ENCODE measurements at places on chromosomes 4 and X. TPM values are rescaled to one million over a fixed set of nuclear protein-coding genes. Genes with fewer than 3 reads are reported as not detected.

GRCh38 chrX:112802541-112802940, 38.1 kb downstream of the AMOT start:
- no peaks in the 10 kb centered on the region for H3K4me1 ChIP-seq
- H3K4me3 ChIP-seq, result no peak overlapping the region
- no peak for DNase-seq
- no peaks in the 10 kb centered on the region for H3K27me3 ChIP-seq
- no peak overlapping the region for H3K27ac ChIP-seq

DNA sequence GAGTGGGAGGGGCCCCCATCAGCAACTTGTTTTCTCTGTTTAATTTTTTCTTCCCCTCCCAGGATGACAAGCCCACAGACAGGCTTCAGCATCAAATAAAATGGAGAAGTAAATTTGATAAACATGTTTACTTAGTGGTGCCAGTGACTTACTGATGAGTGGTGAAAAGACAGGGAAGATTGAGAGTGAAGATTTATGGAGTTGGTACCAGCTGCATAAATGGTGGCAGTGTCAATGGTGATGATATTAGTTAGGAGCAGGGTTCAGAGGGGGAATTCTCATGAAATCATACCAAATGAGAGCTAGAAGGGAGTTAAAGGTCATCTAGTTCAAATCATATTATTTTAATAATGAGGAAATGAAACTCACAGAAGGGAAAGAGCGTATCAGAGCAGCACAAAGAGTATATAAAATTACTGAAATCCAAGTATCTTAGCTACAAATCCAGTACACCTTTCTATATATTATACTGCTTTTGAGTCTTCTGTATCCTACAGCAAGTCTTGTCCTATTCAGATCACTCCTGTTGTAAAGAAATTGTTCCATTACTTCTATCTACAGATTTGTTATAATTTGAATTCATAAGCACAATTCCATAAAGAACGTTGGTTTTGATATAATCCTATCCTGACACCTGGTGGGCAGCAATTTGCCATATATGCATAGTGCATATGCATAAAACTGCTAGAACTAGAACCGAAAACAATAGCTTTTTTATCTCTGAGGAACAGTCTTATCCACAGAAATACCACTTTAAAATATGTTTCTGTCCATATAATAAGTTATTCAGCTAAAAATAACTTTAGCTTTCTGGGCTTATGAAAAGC, 5.0 kb downstream of the P2RY10 start:
- no peak for DNase-seq
- H3K4me3 ChIP-seq, result no peak overlapping the region
- no peaks in the 10 kb centered on the region for H3K36me3 ChIP-seq
- H3K4me1 ChIP-seq, result no peaks in the 10 kb centered on the region
- H3K27me3 ChIP-seq, result no peaks in the 10 kb centered on the region

DNA sequence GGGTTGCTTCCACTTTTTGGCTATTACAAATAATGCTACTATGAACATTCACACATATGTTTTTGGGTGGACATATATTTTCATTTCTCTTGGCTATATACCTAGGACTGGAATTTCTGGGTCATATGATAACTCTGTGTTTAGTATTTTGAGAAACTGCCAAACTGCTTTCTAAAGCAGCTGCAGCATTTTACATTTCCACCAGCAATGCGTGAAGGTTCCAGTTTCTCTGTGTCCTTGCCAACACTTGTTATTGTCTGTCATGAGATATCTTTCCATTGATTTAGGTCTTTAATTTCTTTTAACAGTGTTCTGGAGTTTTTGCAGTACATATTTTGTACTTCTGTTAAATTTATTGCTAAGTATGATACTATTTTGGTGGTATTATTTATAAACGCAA, 48.3 kb downstream of the CLCN5 start:
- no peaks in the 10 kb centered on the region for H3K4me1 ChIP-seq
- H3K27ac ChIP-seq, result no peak overlapping the region
- H3K4me3 ChIP-seq, result no peak overlapping the region
- H3K27me3 ChIP-seq, result no peaks in the 10 kb centered on the region

- H3K27ac ChIP-seq, result no peak overlapping the region
- H3K4me1 ChIP-seq, result no peaks in the 10 kb centered on the region
- no peak for DNase-seq
- H3K4me3 ChIP-seq, result no peak overlapping the region
These were observed 1.7 kb downstream of the RNF175 start for GRCh38 chr4:153758136-153758535.

ARHGAP6 gene
- 47.1 TPM for total RNA-seq

GRCh38 chr4:178086320-178086719, 644.1 kb upstream of the AGA start:
- no peaks in the 10 kb centered on the region for H3K27me3 ChIP-seq
- no peak overlapping the region for H3K4me3 ChIP-seq
- H3K4me1 ChIP-seq, result no peaks in the 10 kb centered on the region
- H3K36me3 ChIP-seq, result no peaks in the 10 kb centered on the region
- no peak overlapping the region for H3K27ac ChIP-seq
- DNase-seq, result no peak

TADA2B gene
- 18.2 TPM for total RNA-seq

WDR17 gene
- 5.8 TPM for total RNA-seq

GRCh38 chr4:99029018-99029735, 33.7 kb downstream of the METAP1 start:
- no peaks in the 10 kb centered on the region for H3K36me3 ChIP-seq
- no peak for DNase-seq
- no peak overlapping the region for H3K27ac ChIP-seq
- H3K4me3 ChIP-seq, result no peak overlapping the region
- H3K27me3 ChIP-seq, result no peaks in the 10 kb centered on the region
- peaks cover 9% of the 10 kb centered on the region for H3K4me1 ChIP-seq

F11 gene
- not detected for total RNA-seq

DNA sequence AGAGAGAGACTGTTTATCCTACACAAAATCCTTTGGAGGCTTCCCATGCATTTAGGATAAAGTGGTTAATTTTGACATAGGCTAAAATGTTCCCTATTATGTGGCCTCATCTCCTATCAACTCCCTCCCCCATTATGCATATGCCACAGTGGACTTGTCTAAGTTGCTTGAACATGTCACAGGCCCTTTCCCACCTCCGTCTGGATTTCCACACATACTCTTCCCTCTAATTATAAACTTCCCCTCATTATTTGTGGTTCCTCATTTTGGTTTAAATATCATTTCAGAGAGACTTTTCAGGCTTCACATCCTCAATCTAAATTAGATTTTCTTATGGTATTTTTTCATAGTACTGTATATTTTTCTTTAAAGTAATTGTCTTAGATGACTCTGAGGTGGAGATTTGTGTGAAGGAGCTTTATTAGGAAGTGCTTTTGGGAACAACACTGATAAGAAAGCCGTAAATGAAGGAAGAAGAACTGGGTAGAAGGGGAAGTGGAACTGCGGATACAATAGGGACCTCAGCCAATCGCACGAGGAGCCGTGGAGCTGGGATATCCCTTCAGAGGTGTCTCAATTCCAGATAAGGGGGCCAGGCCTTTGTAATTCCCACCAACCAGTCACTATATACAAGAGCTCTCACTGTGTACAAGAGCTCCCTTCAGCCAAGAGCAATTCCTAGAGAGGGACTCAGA, 7.9 kb downstream of the C4orf17 start:
- no peaks in the 10 kb centered on the region for H3K36me3 ChIP-seq
- no peaks in the 10 kb centered on the region for H3K4me1 ChIP-seq
- no peaks in the 10 kb centered on the region for H3K27me3 ChIP-seq

DNA sequence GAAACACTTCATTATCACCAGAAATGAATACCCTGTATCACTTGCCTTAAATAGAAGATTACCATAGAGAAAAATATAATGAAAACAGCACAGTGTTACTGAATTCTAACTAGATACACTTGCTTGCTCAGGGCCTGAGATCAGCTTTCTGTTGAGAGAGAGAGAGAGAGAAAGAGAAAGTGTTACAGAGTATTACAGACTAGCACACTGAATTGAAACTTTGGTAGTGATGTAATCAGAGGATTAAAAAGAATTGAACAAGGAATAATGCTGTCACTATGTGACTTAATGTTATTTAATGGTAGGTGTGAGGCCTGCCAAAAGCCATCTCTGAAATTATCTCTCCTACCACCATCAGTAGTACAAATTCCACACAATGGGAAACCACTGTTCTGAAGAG, 35.5 kb upstream of the CASK start:
- H3K27me3 ChIP-seq, result no peaks in the 10 kb centered on the region
- H3K4me1 ChIP-seq, result no peaks in the 10 kb centered on the region
- no peak overlapping the region for H3K27ac ChIP-seq
- H3K4me3 ChIP-seq, result no peak overlapping the region
- DNase-seq, result no peak

DNA sequence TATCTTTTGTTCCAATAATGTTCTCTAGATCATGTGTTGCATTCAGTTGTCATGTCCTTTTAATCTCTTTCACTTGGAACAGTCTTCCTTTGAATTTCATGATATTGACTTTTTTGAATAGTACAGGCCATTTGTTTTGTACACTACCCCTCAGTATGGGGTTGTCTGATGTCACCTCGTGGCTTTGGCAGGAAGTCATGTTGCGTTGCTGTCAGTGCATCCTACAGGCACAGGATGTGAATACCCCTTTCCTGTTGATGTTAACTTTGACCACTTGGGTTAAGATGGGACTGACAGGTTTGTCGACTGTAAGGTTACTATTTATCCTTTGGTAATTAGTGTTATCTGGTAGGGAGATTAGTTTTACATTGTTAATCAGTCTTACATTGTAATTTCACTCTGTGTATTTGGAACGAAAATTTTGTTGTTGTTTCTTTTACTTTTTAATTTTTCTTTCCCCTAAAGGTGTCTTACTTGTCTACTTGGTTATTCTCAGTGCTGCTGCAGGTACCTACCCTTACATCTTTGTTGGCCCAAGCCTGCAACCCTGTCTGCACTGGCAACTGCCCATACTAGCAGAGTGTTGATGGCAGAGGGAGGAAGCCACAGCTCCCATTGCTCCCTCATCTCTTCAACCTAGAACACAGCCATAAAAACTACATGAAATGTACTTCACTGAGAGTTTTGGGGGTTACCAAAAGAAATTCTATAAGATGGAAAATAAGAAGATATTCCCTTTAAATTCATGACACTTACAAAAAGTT, 14.7 kb upstream of the ATP8A1 start:
- H3K4me1 ChIP-seq, result no peaks in the 10 kb centered on the region
- no peak overlapping the region for H3K27ac ChIP-seq
- no peaks in the 10 kb centered on the region for H3K27me3 ChIP-seq
- no peak overlapping the region for H3K4me3 ChIP-seq
- no peaks in the 10 kb centered on the region for H3K36me3 ChIP-seq
- DNase-seq, result no peak

- DNase-seq, result no peak
- H3K4me3 ChIP-seq, result no peak overlapping the region
- no peaks in the 10 kb centered on the region for H3K4me1 ChIP-seq
- no peak overlapping the region for H3K27ac ChIP-seq
- no peaks in the 10 kb centered on the region for H3K27me3 ChIP-seq
These were observed 9.5 kb downstream of the CLCN4 start for GRCh38 chrX:10166248-10166716.

- H3K36me3 ChIP-seq, result no peaks in the 10 kb centered on the region
- H3K27me3 ChIP-seq, result no peaks in the 10 kb centered on the region
These were observed 1120.2 kb downstream of the ARAP2 start for GRCh38 chr4:35124106-35124505.

GRCh38 chrX:56564164-56564885, 898 bp downstream of the UBQLN2 start:
- H3K4me1 ChIP-seq, result peaks cover 13% of the 10 kb centered on the region
- no peaks in the 10 kb centered on the region for H3K27me3 ChIP-seq
- peak overlapping the region; percentile 61 for H3K4me3 ChIP-seq
- DNase-seq, result no peak
- H3K36me3 ChIP-seq, result no peaks in the 10 kb centered on the region

- H3K27ac ChIP-seq, result no peak overlapping the region
- no peaks in the 10 kb centered on the region for H3K27me3 ChIP-seq
- no peaks in the 10 kb centered on the region for H3K4me1 ChIP-seq
- DNase-seq, result no peak
- H3K4me3 ChIP-seq, result no peak overlapping the region
- no peaks in the 10 kb centered on the region for H3K36me3 ChIP-seq
These were observed 69.7 kb downstream of the ANKRD50 start for GRCh38 chr4:124642846-124643245.

DNA sequence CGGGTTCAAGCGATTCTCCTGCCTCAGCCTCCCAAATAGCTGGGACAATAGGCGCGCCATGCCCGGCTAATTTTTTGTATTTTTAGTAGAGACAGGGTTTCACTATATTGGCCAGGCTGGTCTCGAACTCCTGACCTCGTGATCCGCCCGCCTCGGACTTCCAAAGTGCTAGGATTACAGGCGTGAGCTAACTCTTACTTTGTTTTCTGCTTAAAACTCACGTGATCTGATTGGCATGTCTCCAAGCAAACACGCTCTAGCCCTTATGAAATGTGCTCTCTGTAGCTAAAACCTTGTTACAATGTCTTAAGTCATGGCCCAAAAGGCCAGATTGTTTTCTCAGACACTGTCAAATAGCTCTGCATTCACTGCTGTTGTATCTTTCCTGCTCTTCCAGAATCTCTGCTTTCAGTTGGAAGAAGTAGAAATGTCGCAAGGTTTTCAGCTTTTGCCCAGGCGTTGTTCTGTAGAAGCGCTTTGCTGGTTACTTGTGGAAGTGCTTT, 39.7 kb upstream of the OGT start:
- H3K4me1 ChIP-seq, result no peaks in the 10 kb centered on the region
- H3K27me3 ChIP-seq, result no peaks in the 10 kb centered on the region
- H3K27ac ChIP-seq, result no peak overlapping the region
- H3K4me3 ChIP-seq, result peak overlapping the region; percentile 33

Data from sigmoid colon (tissue), 7 donors.